Fibroblast of the aortic adventitia (primary cell): ENCODE measurements at places on chromosomes 4 and X.

DNA sequence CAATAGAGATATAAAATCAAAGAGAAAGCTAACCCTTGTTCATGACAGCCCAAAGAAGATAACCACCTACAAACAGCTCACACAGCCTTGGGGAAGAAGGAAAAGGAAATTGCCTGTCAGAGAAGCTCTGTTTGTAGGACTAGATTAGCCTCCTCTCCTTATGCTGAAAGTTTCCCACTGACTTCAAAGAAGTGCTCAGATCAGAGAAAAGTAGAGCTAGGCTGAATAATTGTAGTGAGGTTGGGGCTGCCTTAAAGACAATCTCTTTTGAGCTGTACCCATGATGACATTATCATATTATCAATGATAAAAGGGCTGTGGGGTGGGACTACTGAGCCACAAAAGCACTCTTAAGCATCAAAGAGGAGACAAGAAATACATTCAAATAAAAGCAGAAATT, 223.0 kb upstream of the GALNT7 start:
- no peak for DNase-seq

- peak; percentile 97 for DNase-seq
Observed at GRCh38 chr4:184400375-184400870, 73.9 kb downstream of the IRF2 start.

- DNase-seq, result no peak
Observed at GRCh38 chr4:8647094-8647570, 54.6 kb downstream of the CPZ start.

DNA sequence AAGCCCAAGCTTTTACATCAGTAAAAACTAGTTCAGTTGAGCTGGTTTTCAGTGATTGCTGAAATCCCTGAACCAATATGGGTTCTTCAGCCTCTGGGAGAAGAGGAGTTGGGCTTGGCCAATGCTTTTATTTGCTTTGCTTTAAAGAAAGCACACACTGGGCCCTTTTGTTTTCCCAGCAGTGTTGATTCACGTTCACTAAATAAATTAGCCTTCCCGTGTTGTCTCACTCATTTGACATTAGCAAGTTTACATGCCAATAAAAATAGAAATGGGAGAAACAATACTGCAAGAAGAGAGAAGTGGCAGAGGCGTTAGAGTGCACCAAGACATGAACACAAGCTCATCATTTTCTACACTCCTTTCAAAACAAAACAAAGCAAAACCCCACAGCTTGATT, 136.2 kb downstream of the SHROOM3 start:
- DNase-seq, result no peak

DNA sequence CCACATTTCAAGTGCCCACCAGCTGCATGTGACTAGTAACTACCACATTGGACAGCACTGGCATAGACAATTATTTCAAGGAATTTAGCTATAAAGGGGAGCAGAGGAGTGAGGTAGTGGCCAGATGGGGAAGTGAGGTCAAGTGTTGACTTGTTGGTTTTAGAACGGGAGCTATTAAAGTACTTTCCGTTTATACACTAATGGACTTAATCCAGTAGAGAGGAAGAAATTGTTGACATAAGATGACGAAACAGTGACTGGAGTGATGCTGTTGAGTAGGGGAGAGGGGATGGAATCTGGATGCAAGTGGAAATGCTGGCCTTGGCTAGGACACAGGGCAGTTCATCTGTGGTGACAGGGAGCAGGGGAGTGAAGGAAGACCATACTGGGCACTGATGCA, 154.4 kb downstream of the AMMECR1 start:
- no peak for DNase-seq

DNA sequence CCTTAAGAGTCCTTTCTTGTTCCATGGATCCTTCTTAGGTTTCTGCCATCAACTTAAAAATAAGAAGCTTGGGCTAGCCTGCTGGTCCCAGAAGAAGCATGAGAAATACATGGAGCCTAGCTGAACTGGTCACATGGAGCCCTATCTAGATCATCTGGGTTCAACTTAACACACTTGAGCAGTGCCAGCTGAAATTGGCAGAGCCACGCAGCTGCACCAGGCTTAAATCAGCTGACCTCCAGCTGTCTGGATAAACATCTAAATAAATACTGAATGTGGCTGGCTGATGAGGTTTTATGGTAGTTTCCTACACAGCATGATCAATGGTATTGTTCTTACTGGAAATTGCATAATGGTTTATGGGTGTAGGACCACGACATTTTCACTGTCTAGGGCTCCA, 598.4 kb upstream of the FAM241A start:
- no peak for DNase-seq

GRCh38 chrX:131577413-131577812, 33.5 kb downstream of the OR13H1 start:
- no peak for DNase-seq

- no peak for DNase-seq
Observed at GRCh38 chr4:98908182-98908581, 20.8 kb downstream of the EIF4E start.

DNA sequence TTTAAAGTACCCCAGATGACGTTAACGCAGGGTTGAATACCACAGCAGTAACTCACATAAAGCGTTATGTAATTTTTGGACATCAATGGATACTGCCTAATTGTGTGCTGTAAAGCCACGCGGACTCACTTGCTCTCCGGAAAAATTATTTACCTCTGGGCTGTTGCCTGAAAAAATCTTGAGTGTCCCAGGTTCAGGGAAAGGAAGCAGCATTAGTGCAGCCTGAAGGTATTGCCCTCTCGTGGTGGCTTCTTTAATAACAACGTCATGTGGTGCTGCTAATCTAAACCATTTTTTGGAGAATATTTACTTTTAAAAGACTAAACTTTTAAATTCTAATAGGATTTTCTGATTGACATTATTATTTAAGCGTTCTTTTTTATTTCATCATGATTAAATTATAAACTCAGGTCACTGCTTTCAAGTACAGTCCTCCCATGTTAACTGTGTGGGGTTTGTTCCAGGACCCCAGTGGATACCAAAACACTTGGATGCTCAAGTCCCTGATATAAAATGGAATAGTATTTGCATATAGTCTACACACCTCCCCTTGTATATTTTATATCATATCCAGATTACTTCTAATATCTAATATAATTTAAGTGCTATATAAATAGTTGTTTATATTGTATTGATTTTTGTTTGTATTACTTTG, 384.8 kb downstream of the FAM133A start:
- peak; percentile 1 for DNase-seq

DNA sequence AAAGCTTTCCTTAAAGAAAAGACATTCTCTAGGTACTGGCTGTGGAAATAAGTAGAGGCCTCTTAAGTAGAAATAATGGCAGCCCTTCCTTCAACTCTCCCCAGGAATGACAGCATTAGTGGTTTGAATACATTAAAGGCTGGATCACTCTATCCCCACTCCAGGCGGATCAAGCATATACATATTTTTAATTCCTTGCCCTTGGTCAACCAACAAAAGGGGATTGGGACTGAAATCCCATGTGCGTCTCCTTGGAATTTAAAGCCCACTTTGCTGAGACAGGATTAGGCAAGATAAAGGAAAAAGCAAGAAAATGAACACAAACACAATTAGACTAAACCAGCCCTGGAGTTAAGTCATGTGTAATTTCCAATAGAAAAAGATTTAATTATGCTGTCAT, 391.3 kb downstream of the PPP1R2C start:
- DNase-seq, result no peak

- no peak for DNase-seq
Observed at GRCh38 chr4:53579826-53580225, 11.5 kb downstream of the LNX1 start.

DNA sequence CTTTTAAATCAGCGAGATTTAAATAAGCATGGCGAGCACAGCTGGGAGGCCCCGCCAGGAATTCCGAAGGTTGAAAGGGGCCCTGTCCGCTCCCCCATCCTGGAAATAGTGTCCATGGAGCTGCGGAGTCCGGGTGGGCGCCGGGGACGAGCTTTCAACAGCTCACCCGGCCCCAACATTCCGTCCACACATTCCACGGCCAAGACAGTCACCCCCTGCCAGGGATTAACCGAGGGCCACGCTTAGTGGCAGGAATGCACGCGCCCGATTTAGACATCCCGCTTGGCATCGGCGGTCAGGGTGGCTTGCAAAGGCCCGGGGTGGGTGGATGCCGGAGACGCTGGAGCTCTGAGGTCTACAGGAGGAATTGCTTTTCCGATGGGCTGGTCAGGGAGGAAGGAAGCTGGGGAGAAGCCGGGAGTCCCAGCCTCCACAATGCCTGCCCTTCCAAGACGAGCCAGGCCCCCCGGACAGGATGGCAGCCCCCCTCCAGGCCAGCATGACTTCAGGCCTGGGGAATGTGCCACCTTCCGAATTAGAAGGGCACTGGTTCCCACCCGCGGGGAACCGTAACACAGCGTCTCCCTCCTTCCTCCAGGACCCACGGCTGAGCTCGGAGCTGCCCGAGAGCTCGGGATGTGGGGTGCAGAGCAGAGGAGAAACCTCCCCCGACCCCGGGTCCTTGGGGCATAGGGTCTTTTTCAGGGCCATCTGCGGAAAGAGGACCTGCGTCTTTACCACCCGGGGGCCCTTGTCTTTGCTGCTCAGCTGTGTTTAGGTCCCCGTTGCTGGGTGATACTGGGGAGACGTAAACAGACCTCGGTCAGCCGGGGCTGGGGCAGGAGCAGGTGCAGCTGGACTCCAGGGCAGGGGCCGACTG, 26.9 kb upstream of the PPP2R3B start:
- peak; percentile 2 for DNase-seq

DNA sequence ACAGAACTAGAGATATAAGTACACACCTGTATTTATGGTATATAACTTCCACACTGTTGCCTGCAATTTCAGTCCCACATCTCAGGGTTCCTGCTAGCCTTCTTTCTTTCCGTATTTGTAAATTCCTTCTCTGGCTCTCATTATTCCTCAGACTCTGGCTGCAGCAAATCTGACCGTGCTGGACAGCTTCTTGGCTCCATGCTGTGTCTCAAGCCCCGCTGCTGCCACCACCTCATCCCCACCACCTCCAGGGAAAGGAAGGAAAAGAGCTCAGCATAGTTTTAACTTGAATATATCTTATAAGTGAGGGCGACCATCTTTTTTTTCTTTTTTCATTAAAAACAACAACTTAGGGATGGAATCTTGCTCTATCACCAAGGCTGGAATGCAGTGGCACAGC, 155.6 kb upstream of the CXCL13 start:
- DNase-seq, result peak; percentile 46

DNA sequence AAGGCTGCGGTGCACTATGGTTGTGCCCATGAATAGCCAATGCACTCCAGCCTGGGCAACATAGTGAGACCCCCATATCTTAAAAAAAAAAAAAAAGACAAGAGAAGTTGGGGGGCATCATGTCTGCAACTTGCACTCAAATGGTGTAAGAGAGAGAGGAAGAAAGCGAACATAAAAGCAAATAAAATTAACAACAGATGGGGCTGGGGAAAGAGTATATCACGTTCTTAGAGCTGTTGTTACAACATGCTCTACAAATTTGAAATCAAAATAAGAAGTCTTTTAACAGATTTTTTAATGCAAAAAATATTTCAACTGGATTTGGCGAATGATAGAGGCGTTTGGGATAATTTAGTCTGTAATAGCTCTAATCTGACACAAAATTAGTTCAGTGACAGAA, 144.9 kb downstream of the FNIP2 start:
- DNase-seq, result peak; percentile 49

GRCh38 chr4:125317525-125317877, 2.7 kb downstream of the FAT4 start:
- peak; percentile 49 for DNase-seq

DNA sequence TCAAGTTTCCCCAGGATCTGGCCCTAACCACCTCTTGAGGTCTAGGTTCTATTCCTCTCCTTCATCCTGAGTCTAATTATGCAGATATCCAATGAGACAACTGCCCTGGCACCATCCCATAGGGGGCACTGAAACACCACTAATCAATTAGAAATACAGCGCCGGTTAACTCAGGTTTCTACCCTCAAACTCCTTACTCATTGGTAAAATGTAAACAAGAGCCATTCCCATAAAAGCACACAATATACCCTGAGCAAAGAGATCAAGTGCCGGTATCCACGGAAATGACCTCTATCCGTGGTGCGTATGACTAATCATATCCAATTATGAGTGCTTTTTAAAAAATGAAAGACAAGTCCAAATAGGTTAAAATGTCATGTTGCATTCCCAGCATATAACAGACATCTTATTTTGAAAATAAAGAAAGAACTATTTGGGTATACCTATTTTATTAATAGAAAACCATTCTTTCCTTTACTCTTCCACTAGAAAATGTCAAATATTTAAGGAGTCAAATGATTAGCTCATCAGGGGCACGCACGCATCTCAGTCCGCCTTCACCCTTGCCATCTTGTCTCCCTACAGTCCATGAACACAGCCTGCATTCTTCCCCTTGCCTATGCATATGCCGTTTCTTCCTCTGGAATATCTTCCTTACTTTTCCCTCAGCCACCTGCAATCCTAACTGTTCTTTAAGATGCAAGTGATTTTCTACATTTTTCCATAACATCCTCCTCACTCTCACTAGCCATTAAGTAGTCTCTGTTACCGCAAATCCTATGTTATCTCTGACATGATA, 141.1 kb downstream of the MAML3 start:
- DNase-seq, result peak; percentile 70

- no peak for DNase-seq
Observed at GRCh38 chr4:182188622-182189021, 54.6 kb upstream of the TENM3 start.

- DNase-seq, result no peak
Observed at GRCh38 chr4:48195853-48196252, 61.8 kb upstream of the TXK start.

DNA sequence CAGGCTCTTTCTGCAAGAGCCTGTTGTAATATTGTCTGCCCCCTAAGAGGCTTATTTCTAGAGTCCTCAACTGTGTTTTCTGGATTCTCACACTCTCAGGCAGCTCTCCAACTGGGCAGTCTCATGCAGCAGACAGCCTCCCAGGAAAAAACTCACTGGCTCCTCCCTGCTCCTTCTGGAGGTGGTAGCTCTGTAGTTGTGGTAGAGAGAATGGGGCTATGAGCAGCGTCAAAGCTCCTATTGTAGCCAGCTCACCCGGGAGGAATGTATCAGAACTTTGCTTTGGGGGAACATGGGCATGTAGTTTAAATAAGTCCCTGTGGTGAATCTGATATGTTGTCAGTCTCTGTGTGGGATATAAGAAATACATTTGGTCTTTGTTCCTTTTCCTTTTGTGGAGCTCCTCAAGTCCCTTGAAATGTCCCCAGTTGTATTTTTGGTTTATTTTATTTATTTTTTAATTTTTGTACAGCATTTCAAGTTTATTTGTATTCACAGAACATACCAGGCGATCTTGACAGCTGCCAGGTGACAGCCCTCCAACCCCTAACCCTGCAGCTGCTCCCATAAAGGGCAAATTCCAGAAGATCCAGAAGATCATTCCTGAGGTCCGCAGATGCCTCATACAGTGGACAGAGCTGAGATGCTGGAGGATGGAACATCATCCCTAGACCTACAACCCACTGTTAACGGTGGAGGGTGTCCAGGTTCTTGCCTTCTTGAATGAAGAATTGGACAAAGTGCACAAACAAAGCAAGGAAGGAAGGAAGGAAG, 45.7 kb downstream of the TRIM61 start:
- no peak for DNase-seq

GRCh38 chr4:154416190-154416547, 75.4 kb downstream of the DCHS2 start:
- no peak for DNase-seq

GRCh38 chr4:152937336-152938236, 1.5 kb downstream of the FHDC1 start:
- DNase-seq, result peak; percentile 33
